ENCODE measurements at places on chromosomes 4 and X.
A peak's percentile ranks its signal among the peaks of the same experiment; 100 is the strongest.

DNA sequence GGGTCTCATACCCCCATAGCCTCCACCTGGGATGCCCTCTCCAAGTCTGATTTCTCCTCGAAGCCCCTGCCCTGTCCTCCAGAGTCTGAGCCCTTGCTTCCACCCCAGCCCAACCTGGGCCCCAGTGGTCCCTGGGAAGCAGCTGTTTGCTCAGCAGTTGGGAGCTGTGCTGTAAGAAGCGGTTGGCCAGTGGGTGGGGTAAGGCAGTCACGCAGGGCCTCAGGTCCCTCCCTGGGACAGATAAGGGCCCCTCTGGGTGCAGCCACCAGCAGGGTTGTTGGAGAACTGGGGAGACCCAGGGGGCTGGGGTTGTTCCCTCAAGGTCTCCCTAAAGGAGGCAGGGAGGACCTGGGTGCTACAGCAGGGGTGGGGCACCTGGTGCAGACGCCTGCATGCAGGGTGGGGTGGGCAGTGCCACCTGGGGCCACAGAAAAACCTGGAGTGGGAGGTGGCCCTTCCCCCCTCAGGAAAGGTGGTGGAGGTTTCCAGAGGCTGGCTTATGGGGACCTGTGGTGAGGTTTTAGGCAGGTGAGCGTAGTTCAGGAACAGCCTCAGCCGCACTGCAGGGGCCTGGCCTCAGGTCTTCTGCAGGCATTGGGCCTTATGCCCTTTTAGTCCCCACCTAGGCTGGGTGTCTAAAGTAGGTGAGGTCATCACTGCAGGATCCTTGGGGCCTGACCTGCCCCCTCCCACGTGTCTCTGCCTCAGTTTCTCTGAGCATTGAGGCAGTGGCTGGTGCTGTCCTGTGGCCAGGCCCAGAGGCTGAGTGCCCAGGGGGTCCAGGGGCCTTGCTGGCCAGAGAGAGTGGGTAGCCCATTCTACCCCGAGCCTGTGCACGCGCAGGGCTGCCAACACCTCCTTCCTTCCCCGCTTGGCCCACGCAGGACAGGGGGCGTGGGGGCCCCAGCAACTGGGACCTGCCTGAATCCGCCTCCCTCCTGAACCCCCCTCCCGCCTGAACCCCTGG lies 3.1 kb upstream of the SLC26A1 start:
- H3K27ac ChIP-seq: no peak overlapping the region
- H3K4me3 ChIP-seq: no peak overlapping the region
- no peak for DNase-seq
- no peaks in the 10 kb centered on the region for H3K36me3 ChIP-seq
- H3K4me1 ChIP-seq: no peaks in the 10 kb centered on the region
- H3K27me3 ChIP-seq: peaks cover 47% of the 10 kb centered on the region

- no peak overlapping the region for H3K27ac ChIP-seq
- no peaks in the 10 kb centered on the region for H3K36me3 ChIP-seq
- no peak for DNase-seq
- no peak overlapping the region for H3K4me3 ChIP-seq
- no peaks in the 10 kb centered on the region for H3K4me1 ChIP-seq
- H3K27me3 ChIP-seq: no peaks in the 10 kb centered on the region
Measured at GRCh38 chrX:82723806-82724205, 784.3 kb upstream of the POU3F4 start.

GRCh38 chr4:186069729-186070128 lies 773 bp downstream of the TLR3 start:
- no peaks in the 10 kb centered on the region for H3K36me3 ChIP-seq
- peak overlapping the region; percentile 55 for H3K4me3 ChIP-seq
- H3K4me1 ChIP-seq: peaks cover 12% of the 10 kb centered on the region
- no peak for DNase-seq
- no peak overlapping the region for H3K27ac ChIP-seq

DNA sequence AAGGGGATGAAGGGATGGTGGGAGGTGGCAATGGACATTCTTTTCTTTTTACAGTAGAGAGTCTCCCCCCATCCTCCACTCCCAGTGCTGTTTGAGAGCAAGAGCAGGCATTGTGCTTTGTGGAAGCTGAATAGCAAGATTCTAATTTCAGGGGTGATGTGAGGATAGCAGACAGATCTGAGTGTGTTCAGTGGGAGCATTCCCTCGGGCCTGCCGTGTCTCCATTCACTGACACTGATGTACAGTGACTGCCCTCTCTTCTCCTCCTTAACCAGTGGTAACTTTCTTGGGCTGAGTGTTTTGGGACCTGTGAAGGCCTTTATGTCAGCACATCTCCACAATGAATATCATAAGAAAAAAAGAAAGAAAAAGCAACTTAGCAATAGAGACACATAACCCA lies 396.6 kb upstream of the RPS6KA3 start:
- H3K36me3 ChIP-seq: no peaks in the 10 kb centered on the region
- H3K4me3 ChIP-seq: no peak overlapping the region
- H3K27ac ChIP-seq: no peak overlapping the region
- H3K4me1 ChIP-seq: no peaks in the 10 kb centered on the region
- no peak for DNase-seq

DNA sequence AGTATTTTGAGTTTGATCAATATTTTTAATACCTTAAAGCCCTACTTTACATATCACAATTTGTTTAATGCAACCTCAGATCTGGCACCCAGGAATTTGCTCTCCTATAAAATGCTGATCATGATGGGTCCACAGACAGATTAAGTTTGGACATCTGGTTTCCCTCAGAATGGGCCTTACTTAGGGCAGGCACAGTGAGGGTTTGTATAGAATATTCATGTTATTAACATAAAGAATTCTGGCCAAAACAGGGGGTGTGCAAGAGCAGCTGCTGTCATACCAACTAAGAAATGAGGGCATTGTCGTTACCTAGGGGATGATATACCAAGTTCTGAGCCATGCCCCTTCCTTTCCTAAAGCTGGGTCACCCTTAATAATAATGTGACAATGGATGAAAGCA lies 37.5 kb upstream of the CENPU start:
- no peak overlapping the region for H3K27ac ChIP-seq
- H3K36me3 ChIP-seq: peaks cover 5% of the 10 kb centered on the region
- DNase-seq: no peak

DNA sequence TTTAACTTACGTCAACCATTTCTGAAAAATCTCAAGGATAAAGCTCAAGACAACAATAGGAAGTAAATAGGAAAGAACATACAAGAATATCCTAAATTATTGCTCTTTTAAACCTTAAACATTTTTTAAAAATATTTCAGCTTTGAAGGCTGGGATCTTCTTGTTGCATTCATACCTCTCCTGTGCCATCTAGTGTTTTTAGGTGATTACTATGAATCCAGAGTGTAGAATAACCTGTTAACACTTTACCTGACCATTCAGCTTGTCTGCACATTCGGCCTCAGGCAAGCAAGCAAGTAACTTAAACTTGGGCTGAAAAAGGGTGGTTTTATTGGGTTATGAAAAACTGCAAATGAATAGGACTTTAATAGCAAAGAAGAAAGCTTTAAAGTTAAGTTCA lies 507.8 kb upstream of the INTU start:
- H3K36me3 ChIP-seq: no peaks in the 10 kb centered on the region
- H3K4me3 ChIP-seq: no peak overlapping the region
- no peak for DNase-seq
- H3K4me1 ChIP-seq: no peaks in the 10 kb centered on the region
- H3K27ac ChIP-seq: no peak overlapping the region
- no peaks in the 10 kb centered on the region for H3K27me3 ChIP-seq

DNA sequence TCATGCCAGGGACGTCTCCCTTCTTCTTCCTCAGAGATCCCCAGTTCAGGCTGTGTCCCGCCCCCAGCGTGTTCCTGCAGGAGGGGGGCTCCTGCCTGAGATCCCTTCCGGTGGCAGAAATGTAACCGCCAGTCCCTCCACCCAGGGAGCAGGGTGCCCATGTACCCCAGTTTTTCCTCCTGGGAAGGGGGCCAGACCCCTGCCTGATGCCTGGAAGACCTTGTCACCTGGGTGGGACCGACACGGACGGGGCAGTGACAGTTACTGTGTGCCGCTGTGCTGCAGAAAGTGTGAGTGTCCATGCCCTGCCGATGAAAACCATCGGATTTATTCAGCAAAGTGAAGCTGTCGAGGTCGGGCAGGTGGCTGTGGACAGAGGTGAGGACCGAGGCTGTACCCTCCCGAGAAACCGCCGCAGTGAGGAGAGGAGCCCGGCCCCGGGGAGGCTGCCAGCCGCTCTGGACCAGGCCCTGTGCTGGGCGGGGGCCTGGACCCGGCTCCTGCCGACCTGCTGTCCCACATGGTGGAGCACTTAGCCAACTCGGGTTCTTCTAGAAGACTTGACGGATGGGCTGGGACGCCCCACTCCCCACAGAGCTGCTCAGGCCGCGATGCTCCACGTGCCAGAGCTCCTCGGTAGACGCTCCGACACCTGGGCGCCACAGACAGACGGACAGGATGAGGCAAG lies 36.7 kb upstream of the HMX1 start:
- no peaks in the 10 kb centered on the region for H3K36me3 ChIP-seq
- no peak overlapping the region for H3K4me3 ChIP-seq
- no peaks in the 10 kb centered on the region for H3K4me1 ChIP-seq

DNA sequence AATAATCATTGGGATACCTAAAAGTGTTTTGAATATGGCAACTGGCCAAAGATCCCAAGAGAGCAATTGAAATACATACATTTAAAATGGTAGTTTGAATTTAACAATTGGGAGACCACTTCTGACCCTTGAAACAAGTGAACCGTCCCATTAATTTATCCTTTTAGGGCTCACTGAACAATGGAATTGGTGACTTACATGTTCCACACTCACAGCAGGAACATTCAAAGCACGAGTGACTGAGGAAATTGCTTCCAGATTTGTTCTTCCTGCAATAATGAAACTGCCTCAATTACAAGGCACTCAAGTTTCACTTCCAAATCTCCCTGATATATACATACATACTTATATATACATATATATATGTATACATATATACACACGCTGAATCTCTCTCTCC lies 20.6 kb downstream of the SLC39A8 start:
- H3K27ac ChIP-seq: no peak overlapping the region
- DNase-seq: no peak
- H3K27me3 ChIP-seq: no peaks in the 10 kb centered on the region
- H3K4me1 ChIP-seq: no peaks in the 10 kb centered on the region
- no peaks in the 10 kb centered on the region for H3K36me3 ChIP-seq

DNA sequence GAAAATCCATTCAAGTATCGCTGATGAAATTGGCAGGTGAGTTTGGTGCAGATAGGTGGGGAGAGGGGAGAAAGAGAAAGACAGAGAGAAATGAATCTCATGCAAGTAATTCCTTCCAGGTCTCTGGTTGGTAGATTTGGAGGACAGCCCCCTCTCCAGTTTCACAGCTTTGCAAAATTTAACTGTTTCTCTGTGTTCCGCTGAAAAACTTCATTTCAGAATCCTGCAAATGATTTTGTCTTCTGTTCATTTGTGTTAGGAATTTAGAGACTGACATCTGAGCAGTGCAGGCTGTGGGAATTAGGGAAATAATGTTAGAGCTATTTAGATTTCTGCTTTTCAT lies 328.5 kb downstream of the FBXW7 start:
- no peak overlapping the region for H3K27ac ChIP-seq
- no peaks in the 10 kb centered on the region for H3K36me3 ChIP-seq
- no peak overlapping the region for H3K4me3 ChIP-seq
- no peaks in the 10 kb centered on the region for H3K27me3 ChIP-seq

DNA sequence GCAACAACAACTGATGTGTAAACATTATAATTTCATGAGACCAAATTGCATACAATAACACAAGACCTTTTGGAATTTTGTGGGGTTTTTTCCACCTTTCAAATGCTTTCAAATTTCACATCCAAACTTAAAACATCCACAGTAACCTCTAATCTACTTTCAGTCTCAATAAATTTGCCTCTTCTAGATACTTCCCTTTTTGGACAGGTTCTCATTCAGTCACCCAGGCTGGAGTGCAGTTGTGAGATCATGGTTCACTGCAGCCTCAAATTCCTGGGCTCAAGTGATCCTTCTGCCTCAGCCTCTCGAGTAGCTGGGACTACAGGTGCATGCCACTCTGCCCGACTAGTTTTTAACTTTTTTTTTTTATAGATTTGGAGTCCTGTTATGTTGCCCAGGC lies 556.6 kb downstream of the NLGN4X start:
- H3K4me1 ChIP-seq: no peaks in the 10 kb centered on the region
- H3K4me3 ChIP-seq: no peak overlapping the region
- H3K27ac ChIP-seq: no peak overlapping the region
- DNase-seq: no peak
- no peaks in the 10 kb centered on the region for H3K36me3 ChIP-seq

DNA sequence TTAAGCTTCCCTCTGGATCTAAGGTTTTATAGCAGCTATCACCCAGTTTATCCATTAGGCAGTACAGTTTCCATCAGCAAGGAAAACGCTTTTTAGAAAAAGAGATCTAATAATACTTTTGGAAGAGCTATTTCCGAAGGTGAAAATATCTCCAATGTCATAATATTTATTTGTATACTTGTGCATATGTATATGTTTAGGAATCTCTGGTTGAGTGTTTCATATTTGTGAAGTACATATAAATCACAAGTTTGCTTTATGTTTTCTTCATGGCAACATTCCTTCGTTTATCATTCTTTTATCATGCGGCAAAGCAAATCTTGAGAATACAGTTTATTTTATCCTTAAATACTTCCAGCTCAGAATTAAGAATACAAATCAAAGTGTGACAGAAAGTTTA lies 6.2 kb upstream of the PCDH18 start:
- H3K27me3 ChIP-seq: no peaks in the 10 kb centered on the region
- no peak overlapping the region for H3K4me3 ChIP-seq
- no peaks in the 10 kb centered on the region for H3K4me1 ChIP-seq
- H3K27ac ChIP-seq: no peak overlapping the region
- no peaks in the 10 kb centered on the region for H3K36me3 ChIP-seq
- DNase-seq: no peak

- no peak overlapping the region for H3K4me3 ChIP-seq
- no peak for DNase-seq
- no peaks in the 10 kb centered on the region for H3K36me3 ChIP-seq
- no peaks in the 10 kb centered on the region for H3K27me3 ChIP-seq
- H3K27ac ChIP-seq: no peak overlapping the region
- H3K4me1 ChIP-seq: peaks cover 52% of the 10 kb centered on the region
Measured at GRCh38 chr4:8194306-8195242, 4.5 kb upstream of the SH3TC1 start.

- no peak overlapping the region for H3K27ac ChIP-seq
- no peaks in the 10 kb centered on the region for H3K4me1 ChIP-seq
- no peaks in the 10 kb centered on the region for H3K36me3 ChIP-seq
- no peaks in the 10 kb centered on the region for H3K27me3 ChIP-seq
Measured at GRCh38 chrX:16476692-16477091, 173.3 kb upstream of the S100G start.

DNA sequence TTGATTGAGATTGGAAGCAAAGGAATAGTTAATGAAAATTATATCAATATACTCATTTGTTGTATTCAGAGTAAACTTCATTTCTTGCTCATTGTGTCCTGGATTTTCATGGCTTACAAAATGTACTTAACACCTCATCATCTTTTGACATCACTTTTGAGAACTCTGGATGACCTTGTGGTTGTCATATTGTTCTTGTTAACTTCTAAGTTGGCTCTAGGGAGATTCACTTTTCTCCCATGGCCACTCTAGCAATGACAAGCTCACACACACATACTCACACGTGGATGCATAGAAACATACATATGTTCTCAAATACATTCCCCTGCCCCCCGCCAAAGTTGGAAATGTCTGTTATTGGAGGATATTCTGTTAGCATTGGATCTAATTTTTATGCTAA lies 15.3 kb downstream of the PHEX start:
- H3K36me3 ChIP-seq: no peaks in the 10 kb centered on the region
- H3K27me3 ChIP-seq: no peaks in the 10 kb centered on the region
- H3K4me3 ChIP-seq: no peak overlapping the region
- no peaks in the 10 kb centered on the region for H3K4me1 ChIP-seq
- DNase-seq: no peak

GRCh38 chrX:44480591-44480990 lies 62.1 kb downstream of the FUNDC1 start:
- no peak overlapping the region for H3K4me3 ChIP-seq
- no peaks in the 10 kb centered on the region for H3K36me3 ChIP-seq
- no peak overlapping the region for H3K27ac ChIP-seq
- no peaks in the 10 kb centered on the region for H3K27me3 ChIP-seq
